Amygdala (tissue), 56 donors: ENCODE measurements at places on chromosomes 1 and 21.

DNA sequence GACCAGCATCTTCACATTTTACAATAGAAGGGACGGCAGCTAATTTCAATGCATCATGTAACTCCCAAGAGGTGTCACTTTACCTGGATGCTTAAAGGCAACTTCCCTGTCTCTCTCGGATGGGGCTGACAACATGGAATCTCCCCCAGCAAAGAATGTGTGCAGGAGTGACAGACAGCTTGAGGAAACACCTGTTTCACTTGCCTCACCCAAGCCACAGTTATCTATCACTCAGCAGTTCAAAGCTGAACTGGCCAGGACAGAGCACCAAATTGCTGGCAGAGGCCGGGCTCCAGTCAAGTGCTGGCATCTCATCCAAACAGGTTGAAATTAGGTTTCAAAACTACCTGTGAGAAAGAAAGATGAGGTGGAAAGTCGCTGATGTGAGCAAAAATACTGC lies 538.0 kb upstream of the PLXNA2 start:
- no peak for DNase-seq

DNA sequence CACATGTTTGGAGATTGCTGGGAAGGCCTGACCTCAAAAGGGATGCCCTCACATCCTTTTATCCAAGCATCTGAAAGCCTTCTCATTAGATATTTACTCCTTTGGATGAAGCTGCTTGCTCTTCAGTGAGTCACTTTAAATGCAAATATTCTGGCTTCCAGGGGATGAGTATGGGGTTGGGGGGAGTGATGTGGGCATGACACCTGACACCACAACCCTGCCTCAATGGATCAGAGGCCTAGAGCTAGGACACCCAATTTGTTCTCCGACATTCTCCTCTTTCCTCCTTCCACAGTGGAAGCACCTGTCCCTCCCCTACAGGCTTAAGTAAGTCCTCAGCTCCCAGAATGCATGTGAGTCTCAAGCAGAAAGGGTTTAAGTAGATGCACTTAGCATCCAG lies 238.3 kb downstream of the OMA1 start:
- DNase-seq, result no peak

- DNase-seq, result no peak
These were observed 511 bp upstream of the SNX27 start for GRCh38 chr1:151611288-151611790.

GRCh38 chr1:44060830-44061267 lies 29.6 kb upstream of the SLC6A9 start:
- DNase-seq, result no peak

DNA sequence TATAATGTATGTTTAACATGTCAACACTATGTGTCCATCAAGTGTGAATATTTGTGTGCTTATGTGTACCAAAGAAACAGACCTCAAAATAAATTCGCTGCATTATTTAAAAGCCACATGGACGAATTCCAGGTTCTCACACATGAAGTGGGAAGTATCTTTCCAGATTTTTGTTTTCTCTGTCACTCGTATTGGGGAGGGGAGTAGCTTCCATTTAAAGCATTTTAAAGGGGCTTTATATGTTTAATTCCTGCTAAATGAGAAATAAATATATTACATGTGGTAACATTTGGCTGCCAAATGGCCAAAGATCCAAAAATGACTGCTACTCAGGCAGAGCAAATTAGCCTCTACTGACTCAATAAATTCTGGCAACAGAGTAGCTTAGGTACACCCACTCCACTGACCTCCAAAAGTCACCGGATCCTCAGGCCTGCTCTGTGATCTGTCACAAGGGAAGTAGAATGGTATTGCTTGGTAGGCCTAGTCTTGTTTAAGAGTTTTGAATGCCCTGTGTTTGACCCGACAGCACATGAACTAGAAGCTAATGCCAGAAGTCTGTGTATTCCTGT lies 178.1 kb downstream of the ZP4 start:
- DNase-seq, result no peak

GRCh38 chr1:171313319-171313834 lies 606 bp upstream of the FMO4 start:
- DNase-seq, result no peak

GRCh38 chr1:14786681-14787080 lies 188.2 kb downstream of the KAZN start:
- DNase-seq, result no peak

GRCh38 chr1:183580281-183580682 lies 10.0 kb downstream of the NCF2 start:
- no peak for DNase-seq

GRCh38 chr1:32627596-32628162 lies 22.7 kb downstream of the ZBTB8OS start:
- DNase-seq, result no peak

DNA sequence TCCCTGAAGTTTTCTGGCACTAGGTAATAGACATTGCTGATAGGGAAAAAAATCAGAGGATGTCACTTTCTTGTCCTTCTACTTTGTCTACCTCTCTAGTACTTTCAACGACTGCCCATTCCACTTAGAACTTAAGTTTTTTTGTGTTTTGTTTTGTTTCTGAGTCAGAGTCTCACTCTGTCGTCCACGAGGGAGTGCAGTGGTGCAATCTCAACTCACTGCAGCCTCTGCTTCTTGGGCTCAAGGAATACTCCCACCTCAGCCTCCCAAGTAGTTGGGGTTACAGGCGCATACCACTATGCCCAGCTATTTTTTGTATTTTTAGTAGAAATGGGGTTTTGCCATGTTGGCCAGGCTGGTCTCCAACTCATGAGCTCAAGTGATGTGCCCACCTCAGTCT lies 79.2 kb downstream of the SGIP1 start:
- no peak for DNase-seq

- DNase-seq, result no peak
These were observed 11.2 kb upstream of the MX2 start for GRCh38 chr21:41350436-41351155.

DNA sequence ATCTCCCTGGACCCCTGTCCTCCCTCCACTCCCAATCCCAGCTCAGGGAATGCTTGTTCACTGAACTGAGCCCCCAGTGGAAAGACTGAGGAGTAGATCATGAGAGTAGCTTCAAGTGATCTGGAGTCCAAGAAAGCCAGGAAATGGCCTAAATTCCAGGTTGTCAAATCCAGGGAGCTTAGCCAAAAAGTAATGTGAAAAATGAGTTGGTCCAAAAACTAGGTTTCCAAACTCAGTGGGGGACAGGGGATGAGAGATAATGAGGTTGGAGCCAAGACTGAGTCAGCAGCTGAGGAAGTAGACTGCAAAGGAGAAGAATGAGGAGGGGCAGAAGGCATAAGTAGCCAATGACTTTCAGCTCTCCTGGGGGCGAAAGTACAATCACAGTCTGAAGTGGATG lies 284.1 kb upstream of the BEND5 start:
- no peak for DNase-seq
